AG04449 (cell line): ENCODE measurements at places on chromosomes 13 and 19.

GRCh38 chr13:33057019-33057780, 41.0 kb downstream of the KL start:
- DNase-seq, result no peak

DNA sequence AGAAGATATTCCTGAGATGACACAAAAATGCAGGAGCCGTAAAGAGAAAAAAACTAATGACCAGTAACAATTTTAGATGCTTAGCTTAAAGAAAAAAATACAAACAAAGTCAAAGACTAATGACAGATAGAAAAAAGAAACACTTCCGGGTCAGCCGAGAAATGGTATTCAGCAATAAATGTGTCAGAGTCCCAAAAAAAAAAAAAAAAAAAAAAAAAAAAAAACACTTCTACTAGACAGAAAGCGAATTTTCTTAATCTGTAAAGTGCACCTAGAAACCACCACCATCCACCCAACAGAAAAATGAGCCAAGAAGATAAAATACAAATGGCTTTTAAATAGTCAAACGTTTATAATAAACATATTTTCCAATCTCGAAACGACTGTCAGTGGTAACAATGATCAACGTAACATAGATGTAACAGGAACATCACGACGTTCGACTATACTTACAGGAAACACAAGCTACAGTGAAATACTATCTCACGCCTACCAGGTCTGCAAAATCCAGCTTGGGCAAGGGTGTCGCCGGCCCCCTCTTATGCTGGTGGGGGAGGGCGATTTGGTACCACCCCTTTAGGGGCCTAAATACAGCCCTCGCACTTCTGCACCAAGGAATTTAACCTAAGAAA, 10.6 kb downstream of the ABHD17A start:
- DNase-seq, result no peak

- DNase-seq, result no peak
These were observed 27.1 kb upstream of the DOCK9 start for GRCh38 chr13:99004978-99005377.

- no peak for DNase-seq
These were observed 8.0 kb upstream of the NLRP7 start for GRCh38 chr19:54955376-54955775.

- no peak for DNase-seq
These were observed 7.4 kb downstream of the PTOV1 start for GRCh38 chr19:49858088-49858985.

DNA sequence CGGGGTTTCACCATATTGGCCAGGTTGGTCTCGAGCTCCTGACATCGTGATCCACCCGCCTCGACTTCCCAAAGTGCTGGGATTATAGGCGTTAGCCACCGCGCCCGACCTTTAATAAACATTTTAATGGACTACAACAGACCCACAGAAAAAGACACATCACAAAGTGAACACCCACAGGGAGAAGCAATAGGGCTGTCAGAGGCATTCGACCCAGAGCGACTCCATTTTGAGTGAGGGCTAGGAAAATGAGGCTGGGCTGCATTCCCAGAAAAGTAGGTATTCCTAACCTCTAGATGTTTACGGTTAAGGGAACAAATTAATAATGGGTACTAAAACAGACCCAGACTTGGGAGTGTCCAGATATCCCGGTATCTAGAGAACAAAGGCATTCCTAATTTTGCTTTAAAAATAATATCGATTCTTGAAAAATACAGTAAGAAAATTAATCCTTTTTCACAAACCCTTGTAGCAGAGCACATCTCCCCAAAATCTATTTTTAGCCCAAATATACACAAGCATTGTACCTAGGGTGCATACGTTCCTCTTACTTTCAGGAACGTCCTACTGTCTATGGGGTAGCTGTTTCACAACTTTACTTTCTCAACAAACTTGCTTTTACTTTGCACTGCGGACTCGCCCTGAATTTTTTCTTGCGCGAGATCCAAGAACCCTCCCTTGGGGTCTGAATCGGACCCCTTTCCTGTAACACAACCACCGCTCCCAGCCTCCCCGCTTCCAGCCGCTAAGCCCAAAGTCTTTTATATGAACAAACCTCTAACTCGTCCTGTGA, 811 bp upstream of the ZNF8 start:
- DNase-seq, result no peak

DNA sequence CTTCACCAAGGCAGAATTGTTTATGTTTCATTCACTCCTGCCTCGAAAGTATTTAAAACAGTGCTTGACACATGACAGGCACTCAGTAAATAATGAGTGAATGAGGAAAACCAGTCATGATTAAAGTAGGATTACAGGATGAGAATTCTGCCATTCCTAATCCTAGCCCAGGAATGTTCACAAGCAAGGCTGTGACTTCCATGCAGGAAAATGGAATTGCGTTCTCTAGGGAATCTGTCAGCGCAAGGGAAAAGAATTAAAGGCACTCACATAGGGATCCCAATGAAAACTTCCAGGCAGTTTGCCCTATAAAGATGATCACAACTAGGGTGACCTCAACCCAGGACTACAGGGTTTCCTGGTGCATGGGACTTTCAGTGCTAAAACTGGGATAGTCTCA, 143.4 kb downstream of the CYSLTR2 start:
- DNase-seq, result no peak

GRCh38 chr19:28377077-28377476, 835.9 kb downstream of the UQCRFS1 start:
- no peak for DNase-seq

- no peak for DNase-seq
These were observed 148.1 kb downstream of the USP12 start for GRCh38 chr13:27023385-27024073.

- no peak for DNase-seq
These were observed 16.2 kb downstream of the SOX21 start for GRCh38 chr13:94696171-94696570.

GRCh38 chr13:101967781-101968180, 434.1 kb downstream of the FGF14 start:
- no peak for DNase-seq

DNA sequence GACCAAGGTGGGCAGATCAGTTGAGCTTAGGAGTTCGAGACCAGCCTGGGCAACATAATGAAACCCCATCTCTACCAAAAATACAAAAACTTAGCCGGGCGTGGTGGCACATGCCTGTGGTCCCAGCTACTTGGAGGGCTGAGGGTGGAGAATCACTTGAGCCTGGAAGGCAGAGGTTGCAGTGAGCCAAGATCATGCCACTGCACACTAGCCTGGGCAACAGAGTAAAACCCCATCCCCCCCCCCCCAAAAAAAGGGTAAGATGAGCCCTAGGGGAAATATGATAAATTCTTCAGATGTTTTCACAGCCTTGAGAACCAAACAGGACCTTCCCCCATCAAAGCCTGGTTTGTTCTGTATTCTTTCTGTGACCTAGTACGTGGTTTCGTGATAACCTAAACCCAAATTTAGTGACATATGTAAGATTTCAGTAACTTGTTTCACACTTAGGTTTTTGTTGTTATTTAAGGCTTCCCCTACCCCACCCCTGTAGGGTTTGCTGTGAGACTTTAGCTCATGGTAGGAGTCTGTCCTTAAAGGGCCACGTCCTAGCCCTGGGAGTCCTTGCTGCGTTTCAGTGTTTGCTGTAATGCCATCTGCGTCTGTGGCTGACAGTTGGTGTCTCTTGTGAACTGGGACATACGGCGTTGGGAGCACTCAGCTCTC, 49.6 kb downstream of the MYO9B start:
- no peak for DNase-seq

DNA sequence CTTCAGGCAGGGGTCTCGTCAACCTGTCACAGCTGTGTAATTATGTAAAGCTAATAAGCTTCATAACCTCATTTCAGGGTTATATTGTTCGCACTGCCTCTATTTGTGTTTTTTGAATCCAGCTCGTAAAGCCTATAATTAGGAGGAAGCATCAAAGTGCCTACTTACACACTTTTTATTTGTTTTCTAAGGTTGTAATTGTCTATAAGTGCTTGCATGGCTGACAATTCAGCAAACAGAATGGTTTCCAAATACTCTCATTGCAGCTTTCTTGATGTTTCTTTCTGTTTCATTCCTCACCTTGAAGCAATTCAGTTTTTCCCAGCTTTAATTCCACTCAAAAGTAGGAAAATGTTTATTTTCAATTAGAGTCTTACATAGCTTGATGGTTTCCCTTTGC, 336.3 kb downstream of the HS6ST3 start:
- DNase-seq, result no peak

- no peak for DNase-seq
These were observed 2.8 kb upstream of the ADGRE3 start for GRCh38 chr19:14677464-14677863.

- DNase-seq, result no peak
These were observed 588.3 kb upstream of the SGCG start for GRCh38 chr13:22592515-22592914.

DNA sequence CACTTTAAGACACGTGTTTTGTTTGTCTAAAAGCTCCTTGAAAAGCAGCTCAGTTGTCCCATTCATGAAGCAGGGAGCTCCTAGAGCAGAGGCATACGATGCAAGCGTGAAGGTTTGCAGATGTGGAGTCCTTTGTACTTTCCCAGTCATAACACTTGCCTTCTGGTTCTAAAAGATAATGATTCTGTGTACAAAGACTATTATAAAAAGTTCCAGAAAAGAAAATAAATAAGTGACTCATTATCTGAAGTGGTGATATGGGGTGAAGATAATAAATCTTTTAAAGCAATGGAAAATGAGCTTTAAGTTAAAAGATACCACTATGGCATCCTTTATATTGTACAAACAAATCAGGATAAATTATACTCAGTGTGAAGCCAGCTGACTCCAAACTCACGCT, 569.9 kb downstream of the MYO16 start:
- no peak for DNase-seq

- DNase-seq, result no peak
These were observed 12.4 kb upstream of the VWA8 start for GRCh38 chr13:41973247-41973741.

- no peak for DNase-seq
These were observed 383.1 kb downstream of the DLEU7 start for GRCh38 chr13:50460358-50460757.

DNA sequence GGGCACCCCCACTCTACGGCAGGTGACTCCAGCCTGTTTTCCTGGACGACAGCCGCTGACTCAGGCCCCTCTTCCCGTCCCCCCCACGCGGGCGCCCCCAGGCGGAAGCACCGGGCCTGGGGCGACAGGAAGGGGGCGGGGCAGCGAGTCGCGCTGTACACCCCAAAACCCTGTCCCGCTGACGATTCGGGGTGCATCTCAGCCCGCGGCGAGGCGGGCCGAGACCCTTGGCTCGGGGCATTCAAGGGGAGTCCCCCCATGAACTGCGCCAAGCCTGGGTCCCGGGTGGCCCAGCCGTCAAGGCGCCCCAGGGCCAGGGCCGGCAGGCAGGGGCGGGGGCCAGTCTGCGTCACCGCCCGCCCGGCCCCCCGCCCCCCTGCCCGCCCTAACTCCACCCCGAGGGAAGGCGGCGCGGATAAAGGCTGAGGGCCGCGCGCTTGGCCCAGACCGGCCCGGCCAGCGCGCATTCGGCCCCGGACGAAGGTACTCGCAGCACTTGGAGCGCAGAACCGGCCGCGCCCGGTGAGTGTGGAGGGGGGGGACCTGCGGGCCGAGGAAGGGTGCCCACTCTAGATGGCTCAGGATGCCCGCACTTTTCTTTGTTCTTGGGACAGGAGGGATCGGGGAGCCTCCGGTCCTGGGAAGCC, at the start of gene MIDN:
MIDN (plus strand) TSS at position 445 of the 647 bp plus-strand sequence. CDS start 1,714 bp downstream, outside the sequence.
- DNase-seq, result no peak

DNA sequence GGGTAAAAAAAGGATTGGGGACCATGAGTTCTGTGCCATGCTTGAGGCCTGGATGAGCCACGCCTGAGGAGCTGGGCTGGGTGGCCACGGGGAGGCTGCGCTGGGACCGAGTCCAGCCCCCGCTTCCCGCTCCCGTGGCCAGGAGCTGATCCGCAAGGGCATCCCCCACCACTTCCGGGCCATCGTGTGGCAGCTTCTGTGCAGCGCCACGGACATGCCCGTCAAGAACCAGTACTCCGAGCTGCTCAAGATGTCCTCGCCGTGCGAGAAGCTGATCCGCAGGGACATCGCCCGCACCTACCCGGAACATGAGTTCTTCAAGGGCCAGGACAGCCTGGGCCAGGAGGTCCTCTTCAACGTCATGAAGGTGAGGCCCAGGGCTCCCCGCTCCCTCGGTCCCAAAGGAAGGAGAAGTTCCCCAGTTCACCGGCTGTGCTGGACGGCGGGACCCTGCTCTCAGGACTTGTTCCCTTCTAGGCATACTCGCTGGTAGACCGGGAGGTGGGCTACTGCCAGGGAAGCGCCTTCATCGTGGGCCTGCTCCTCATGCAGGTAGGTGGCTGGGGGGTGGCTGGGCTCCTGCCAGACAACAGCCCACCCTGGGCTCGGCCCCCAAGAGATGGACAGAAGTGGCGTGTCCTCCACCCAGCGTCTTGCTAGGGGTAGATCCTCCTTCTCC, 18.9 kb downstream of the EVI5L start:
- no peak for DNase-seq

DNA sequence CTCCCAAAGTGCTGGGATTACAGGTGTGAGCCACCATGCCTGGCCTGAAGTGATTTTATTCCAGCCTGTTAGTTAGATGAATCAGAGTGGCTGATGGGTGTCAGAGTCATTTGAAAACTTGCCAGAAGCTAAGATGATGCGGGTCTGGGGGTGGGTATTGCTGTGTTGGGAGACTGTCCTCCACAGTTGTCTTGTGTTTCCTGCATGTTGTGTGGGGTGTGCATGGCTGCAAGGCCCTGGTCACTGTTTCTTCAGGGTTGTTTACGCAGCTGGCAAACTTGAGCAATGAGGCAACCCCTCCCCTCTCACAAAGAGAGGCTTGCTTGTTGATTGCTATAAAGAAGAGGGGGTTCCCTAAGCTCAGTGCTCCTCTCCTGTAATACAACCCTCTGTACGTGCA, 71.8 kb downstream of the TRPM4 start:
- DNase-seq, result no peak

- no peak for DNase-seq
These were observed 689.1 kb upstream of the GPC6 start for GRCh38 chr13:92537471-92537870.

GRCh38 chr19:10768936-10769335, 51.1 kb downstream of the DNM2 start:
- DNase-seq, result no peak

DNA sequence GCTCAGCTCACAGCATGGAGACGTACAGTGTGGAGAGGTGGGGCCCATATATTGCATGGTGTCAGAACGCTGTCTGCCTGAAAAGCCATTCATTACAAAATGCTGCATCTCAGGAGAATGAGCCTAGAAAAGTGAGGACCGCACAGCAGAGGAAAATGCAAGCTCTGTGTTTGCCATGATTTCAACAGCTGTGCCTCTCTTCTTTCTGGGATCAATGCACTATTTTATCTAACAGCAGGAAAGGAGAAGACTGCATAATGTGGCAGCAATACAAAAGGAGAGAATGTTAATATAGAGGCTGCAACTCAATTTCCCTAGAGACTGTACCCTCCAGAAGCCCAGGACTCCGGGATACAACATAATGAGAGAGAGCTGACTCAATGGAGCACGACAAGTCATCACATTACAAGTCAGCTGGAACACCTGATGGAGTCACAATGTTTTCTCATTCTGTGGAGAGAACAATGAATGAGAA, 368.0 kb downstream of the FGF14 start:
- no peak for DNase-seq
